Immature natural killer cell (primary cell): ENCODE measurements at places on chromosomes 7 and 10. TPM values are rescaled to one million over a fixed set of nuclear protein-coding genes. Genes with fewer than 3 reads are reported as not detected.

DNA sequence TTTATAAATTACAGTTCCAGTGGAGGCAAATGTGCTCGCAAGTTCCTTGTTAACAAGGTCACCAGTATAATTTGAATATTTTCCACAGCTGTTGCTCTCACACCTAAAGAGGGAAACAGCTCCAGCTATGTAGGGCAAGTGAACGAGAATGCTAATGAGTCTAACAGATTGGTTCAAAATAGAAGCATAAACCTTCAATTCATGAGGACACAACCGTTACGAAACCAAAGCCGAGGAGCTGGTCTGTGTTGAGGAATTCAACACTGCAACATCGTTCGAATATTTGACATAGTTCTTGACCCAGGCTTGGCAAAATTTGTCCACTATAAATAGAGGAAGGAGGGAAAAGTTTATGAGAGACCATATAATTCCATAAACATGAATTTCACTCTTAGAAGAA is 161.3 kb downstream of the KLF6 start:
- no peak for DNase-seq

- DNase-seq = no peak
Measured at GRCh38 chr7:132255898-132256297, 320.4 kb downstream of the PLXNA4 start.

- DNase-seq = no peak
Measured at GRCh38 chr10:102951316-102951715, 33.2 kb downstream of the CNNM2 start.

GRCh38 chr7:2228921-2229320 is 3.8 kb downstream of the MAD1L1 start:
- no peak for DNase-seq

GRCh38 chr7:30984359-30985107 is 20.8 kb downstream of the GHRHR start:
- DNase-seq = no peak

- DNase-seq = no peak
Measured at GRCh38 chr7:143503261-143503660, 25.6 kb downstream of the TAS2R41 start.

DNA sequence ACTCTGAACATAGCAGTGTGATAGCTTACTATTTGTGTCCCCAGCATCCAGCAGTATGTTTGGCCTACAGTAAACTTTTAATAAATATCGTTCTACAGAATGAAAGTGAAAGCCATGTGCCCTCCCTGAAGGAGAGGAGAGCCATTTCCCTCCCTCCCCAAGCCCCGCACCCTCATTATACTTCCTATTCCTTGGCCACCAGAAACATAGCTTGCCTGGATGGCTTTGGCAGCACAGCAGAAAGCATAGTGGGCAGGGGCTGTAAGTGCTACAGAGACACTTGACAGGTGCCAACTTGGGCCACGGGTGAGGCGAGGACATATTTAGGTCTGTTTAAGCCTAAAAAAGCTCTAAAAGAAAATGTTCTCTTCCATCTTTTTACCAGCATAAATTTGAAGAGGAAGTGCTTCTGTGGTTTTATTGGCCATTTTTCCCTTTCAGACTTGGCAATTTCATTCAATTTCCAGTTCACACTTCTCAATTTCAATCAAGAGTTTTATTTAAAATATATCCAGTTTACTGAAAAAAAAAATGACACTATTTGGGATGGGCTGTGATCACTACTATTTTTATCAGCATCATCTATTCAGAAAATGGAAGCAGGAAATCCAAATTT is 12.7 kb downstream of the HHEX start:
- DNase-seq = no peak

- no peak for DNase-seq
Measured at GRCh38 chr7:99473315-99473596, 566 bp downstream of the ZNF789 start.

- no peak for DNase-seq
Measured at GRCh38 chr7:70027867-70028266, 429.6 kb downstream of the AUTS2 start.

GRCh38 chr7:89839329-89839728 is 314.9 kb upstream of the STEAP1 start:
- no peak for DNase-seq

- no peak for DNase-seq
Measured at GRCh38 chr10:79465341-79465740, 19.9 kb upstream of the ZCCHC24 start.

- no peak for DNase-seq
Measured at GRCh38 chr10:77533887-77534278, 103.7 kb downstream of the KCNMA1 start.

GRCh38 chr7:20896996-20897395 is 110.3 kb upstream of the SP8 start:
- no peak for DNase-seq

DNA sequence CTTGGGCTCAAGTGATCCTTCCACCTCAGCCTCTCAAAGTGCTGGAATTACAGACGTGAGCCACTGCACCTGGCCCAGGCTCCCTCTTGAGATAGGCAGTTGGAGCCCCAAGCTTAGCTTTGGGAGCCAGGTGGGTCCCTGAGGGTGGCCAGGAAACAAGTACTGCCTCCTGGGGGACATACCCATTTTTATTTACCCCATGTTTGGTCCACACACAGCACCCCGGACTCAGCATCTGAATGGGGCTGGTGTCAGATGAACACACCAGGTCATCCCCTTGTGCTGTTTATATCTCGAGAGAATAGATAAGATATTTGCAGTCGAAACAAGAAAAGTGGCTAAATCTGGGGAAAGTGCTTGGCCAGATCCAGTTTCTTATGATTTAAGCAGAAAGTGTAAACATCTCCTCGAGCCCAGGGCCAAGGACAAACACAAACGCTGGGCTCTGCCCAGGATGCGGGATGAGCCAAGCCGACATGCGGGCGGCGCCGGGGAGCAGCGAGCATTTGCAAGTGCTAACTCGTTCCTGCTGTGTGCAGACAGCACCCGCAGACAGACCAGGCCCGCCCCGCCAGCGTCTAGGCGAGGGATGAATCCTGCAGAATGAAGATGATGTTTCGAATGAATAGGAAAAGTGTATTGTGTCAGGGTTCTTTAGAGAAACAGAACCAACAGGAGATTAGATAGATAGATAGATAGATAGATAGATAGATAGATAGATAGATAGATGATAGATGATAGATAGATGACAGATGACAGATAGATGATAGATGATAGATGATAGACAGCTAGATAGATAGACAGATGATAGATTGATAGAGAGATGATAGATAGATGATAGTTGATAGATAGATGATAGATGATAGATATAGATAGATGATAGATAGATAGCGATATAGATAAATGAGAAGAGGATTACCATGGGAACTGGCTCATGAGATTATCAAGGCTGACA is 44.4 kb upstream of the OCM2 start:
- DNase-seq = no peak

GRCh38 chr7:46163246-46163645 is 242.2 kb upstream of the IGFBP3 start:
- no peak for DNase-seq

GRCh38 chr7:13130321-13130720 is 442.9 kb downstream of the ARL4A start:
- no peak for DNase-seq

DNA sequence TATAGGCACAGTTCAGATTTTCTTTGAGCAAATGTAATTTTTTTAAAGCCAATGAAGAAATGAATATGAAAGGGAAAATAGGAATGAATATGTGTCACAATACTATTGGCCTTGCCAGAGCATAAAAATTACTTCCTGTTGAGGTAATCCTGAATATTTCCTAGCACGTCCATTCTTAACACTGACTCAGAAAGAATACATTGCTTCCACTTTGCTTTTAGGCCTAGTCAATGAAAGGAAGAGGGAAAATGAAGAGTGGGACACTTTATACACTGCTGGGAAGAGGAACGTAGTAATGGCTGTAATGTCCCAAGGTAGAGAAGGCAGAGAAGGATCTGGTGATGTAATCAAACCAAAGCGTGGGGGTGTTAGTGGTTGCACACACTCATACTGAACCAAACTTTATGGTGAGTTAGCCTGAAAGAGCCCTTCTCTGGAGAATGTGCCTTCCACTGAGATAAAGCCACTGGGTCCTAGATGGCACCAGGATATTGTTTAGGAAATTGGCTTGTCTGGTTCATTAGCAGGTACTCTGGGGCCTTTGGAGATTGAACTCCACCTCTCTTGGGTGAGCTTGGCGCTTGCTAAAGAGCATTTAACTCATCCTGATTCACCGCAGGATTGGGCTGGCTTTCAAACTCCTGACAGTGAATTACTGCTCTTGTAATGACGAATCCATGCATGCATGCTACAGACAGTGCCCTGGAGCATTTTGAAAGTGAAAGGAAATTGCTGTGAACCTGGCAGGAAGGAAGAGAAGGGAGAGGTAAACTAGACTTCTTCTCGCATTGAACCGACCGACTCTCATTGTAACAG is 254.9 kb downstream of the KIAA1217 start:
- DNase-seq = no peak

DNA sequence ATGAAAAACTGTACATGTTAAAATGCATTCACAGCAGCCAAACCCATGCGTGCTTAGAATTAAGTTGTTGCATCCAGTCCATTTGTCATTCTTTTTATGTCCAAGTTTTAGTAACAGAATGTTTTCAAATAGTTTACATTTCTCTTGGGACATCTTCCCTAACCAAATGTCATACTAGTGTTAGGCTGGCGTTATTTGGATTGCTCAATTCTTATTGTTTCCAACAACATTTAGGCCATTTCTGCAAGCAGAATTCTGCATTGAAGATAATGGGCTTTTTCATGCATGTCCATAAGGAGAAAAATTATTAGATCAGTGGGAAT is 203.0 kb downstream of the HIBADH start:
- DNase-seq = no peak

GRCh38 chr7:104998040-104998752 is 15.8 kb upstream of the KMT2E start:
- no peak for DNase-seq

DNA sequence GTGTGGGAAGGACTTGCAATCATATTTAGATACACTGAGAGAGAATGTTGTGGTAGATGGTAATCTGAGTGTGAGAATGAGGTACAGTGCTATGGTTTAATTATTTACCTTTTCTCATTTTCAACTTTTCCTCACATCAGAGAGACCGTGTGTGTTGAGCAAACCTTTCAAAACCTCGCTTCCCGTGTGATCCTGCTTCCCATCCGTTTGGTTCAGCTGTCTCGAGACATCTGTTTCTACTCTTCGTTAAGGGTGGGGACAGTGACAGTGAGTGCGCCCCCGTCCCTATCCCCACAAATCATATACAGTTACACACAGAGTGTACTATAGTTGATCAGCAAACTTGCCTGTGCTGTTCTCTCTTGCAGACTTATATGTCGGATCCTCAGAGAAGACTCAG is 33.0 kb upstream of the NOBOX start:
- no peak for DNase-seq

- no peak for DNase-seq
Measured at GRCh38 chr10:17199351-17199804, 2.1 kb downstream of the TRDMT1 start.

- no peak for DNase-seq
Measured at GRCh38 chr7:98199131-98199530, 12.1 kb upstream of the BHLHA15 start.

GRCh38 chr10:103284170-103284569 is 7.2 kb downstream of the INA start:
- no peak for DNase-seq

DNA sequence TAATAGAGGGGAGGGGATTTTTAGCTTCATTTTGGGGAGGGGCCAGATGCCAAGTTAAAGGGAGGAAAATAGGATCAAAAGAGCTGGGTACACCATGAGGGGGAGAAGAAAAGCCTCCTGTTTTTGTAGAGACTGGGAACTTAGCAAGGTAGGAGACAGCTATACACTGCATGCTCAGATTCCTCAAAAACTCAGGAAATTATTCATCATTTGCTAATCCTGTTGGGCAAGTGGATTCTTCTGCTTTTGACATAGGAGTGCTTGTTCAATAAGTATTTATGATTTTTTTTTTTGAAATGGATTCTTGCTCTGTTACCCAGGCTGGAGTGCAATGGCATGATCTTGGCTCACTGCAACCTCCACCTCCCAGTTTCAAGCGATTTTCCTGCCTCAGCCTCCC is 73.4 kb downstream of the LYZL2 start:
- DNase-seq = no peak

DNA sequence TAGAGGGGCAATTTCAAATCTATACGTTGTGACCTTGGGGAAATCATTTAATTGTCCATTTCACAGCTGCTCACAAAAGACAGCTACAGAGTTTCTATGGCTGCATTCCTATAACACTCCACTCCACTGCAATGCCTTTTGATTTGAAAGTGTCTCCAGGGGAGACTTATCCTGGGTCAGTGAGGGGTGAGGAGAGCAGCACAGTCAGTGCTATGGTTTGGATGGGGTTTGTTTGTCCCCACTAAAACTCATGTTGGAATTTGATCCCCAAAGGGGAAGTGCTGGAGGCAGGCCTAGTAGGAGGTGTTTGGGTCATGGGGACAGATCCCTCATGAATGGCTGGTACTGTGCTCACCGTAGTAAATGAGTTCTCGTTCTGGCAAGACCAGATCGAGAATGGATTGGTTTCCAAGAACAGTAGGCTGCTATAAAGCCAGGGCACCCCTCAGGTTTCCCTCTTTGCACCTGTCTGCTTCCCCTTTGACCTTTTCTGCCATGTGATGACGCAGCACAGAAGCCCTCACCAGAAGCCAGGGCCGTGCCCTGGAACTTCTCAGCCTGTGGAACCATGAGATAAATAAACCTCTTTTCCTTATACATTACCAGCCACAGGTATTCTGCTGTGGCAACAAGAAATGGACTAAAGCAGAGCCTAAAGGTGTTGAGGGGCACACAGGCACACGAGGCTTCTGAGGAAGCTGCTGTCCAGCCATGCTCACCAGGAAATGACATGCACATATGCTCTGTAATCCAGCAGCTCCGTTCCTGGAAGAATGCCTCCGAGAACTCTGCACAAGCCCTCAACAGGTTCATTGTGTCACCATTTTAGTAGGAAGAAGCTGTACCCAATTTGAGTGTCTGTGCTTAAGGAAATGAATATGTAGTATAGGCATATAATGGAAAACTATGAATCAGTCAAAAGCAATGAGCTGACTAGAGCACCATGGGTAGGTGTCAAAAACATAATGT is 5.0 kb upstream of the PAPOLB start:
- DNase-seq = no peak

The RBP3 gene
- not detected for polyA plus RNA-seq

The NYAP1 gene
- not detected for polyA plus RNA-seq

The EIF5AL1 gene
- 0.48 TPM for polyA plus RNA-seq

The ZC3HAV1 gene
- 74.5 TPM for polyA plus RNA-seq

The AIMP2 gene
- 39.3 TPM for polyA plus RNA-seq

The SMARCD3 gene
- 2.6 TPM for polyA plus RNA-seq

The STEAP1B gene
- not detected for polyA plus RNA-seq

The ENTPD1 gene
- 1.8 TPM for polyA plus RNA-seq

The SPDYE6 gene
- 0.97 TPM for polyA plus RNA-seq

The SPDYE11 gene
- polyA plus RNA-seq = 0.12 TPM

The RGR gene
- not detected for polyA plus RNA-seq

The LEP gene
- polyA plus RNA-seq = not detected

The SLC39A12 gene
- polyA plus RNA-seq = not detected
